LHCN-M2 (cell line): ENCODE measurements at places on chromosomes 4 and X.

DNA sequence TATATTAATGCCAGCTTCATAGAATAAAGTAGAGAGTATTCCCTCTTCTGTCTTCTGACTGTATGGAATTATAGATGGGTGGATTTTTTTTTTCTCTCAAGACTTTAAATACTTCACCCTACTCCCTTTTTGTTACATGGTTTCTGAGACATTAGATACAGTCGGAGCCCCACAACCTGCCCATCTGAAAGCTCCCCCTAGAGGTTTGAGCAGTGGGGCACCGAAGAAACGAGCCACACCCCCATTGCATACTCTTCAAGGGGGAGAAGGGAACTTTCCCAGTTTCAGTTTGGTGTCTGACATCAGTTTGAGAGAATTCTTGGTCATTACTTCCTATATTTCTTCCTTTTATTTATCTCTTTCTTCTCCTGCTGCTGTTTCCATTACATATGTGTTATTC, 437.6 kb upstream of the AGA start:
- DNase-seq, result no peak

DNA sequence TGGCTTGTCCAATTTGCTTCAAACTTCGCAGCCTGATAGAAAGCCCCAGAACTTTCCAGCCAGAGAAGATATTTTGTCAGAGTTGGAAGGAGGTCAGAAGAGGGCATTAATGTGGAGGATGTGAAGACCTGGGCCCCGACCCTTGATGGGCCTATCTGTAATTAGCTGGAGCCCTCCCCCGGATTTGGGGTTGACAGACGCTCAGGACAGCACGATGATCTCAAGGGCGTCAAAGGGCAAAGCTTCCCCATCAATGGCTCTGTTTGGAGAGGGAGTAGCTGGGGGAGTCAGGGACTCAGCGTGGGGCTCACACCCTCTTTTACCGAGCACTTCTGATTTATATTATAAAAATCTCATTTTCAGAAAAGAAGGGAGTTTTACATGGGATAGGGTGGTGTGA, 59.0 kb upstream of the PPP2R3B start:
- no peak for DNase-seq

GRCh38 chr4:8560265-8561047, 19.7 kb upstream of the GPR78 start:
- no peak for DNase-seq

DNA sequence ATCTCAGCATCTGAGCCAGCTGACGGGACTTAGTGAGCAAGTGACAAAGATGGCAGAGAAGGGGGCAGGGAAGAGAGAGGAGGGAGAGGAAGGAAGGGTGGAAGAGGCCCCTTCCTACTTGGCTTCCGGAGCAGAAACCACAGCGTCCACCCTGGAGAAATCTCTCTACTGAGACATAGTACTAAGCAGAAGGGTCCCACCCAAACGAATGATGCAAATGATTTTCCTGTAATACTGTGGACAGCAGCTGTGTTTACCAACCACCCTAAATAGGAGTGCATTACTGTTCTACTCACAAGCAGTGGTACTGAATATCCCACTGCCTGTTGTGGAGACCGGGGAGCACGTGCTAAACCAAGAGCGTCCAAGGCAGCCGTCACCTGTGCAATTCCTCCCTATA, 29.4 kb downstream of the DTHD1 start:
- no peak for DNase-seq
